Karpas-422 (cell line): ENCODE measurements at places on chromosomes 11 and 22. TPM values are rescaled to one million over a fixed set of nuclear protein-coding genes. Genes with fewer than 3 reads are reported as not detected.

- DNase-seq: no peak
Measured at GRCh38 chr11:2963112-2963754, 28.9 kb downstream of the NAP1L4 start.

DNA sequence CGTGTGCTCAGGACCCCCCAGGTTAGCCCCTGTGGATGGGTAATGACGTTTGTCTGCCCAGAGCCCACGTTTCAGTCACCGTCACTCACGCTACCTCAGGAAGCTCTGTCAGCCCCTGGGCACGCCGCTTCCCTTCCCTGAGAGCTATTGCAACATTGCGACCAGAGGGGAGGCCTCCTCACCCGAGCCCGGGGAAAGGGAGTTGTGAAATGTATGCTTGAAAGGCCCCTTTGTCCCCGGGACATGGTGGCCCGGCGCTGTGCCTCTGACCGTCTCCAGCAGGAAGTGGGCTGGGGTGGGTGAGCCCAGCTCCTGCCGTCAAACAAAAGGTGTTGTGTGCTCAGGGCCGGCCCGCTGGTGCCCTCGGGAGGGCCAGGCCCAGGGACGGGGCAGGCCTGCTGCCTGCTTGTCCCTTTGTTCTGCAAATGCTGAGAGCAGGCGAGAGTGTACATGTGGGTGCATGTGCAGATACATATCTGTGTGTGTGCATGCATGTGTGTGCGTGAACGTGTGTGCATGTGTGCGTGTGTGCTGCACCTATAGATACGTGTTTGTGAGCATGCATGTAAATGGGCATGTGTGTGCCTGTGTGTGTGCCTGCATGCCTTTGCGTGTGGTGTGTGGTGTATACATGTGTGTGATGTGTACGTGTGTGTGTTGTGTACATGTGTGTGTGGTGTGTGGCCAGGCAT, 1125.0 kb downstream of the BRD1 start:
- no peak for DNase-seq

DNA sequence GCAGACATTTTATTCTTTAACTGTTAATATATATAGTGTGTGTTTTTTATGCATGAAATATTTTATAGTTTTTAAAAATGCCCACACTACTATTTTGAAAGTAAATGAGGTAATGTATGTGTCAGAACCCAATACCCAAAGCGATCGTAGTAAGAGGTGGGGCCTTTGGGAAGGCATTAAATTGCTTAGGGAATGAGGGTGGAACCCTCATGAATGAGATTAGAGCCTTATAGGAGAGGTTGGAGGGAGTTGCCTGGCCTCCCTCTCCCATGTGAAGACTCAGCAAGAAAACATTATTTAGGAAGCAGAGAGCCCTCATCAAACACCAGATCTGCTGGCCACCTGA, 11.1 kb downstream of the KLHL35 start:
- DNase-seq: no peak

DNA sequence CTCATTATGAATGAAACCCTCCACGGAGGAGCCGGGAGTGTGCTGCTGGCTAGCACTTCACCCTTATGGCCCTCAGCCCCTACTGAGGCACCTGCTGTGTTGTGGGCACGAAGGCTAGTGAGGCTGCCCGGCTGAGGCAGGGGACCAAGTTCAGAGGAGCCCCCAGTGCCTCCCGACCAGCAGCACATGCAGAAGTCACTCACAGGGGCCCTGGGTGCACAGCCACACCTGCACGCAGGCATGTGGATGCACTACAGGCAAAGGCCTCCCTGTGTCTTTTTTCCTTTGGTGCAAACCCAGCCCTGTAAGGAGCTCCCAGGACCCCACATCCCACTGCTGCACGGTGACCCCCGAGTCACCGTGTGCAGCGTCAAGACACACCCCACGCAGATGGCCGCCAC, 261.5 kb downstream of the BRD1 start:
- DNase-seq: no peak

DNA sequence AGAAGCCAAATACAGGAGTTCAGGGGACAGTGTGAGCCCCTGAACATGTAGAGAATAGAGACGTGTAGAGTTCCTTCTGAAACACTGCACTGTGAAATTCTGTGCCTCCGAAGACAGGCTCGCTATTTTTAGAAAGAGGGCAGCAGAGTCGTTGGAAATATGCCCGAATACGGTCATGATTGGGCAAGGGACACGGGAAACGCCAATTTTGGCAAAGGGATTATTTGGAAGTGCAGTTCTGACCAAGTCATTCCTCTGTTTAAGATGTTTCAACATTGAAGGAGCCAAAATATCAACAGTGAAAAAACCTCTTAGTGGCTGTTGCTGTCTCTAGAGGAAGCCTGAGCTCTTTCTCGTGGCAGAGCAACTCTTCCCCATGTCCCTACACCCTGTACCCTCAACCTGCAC, 9.5 kb upstream of the CBX6 start:
- DNase-seq: no peak

The DAGLA gene
- total RNA-seq: not detected in 2 replicates

DNA sequence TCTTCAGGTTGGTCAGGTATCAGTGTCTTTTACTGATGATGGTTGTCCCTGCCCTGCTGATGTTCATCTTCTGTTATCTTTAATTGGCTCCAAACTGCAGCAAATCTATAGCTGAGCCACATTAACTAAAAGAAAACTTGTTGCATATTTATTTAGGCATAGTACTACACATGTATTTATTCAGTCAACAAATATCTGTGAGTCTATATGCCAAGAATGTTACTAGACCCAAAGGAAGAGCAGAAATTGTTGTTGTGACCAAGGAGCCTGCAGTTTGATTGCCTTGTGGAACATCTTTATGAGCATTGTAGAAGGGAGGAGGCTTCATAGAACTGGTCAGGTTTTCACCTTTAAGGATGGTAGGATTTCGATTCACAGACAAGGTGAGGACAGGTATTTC, 10.1 kb downstream of the BMAL1 start:
- DNase-seq: no peak

DNA sequence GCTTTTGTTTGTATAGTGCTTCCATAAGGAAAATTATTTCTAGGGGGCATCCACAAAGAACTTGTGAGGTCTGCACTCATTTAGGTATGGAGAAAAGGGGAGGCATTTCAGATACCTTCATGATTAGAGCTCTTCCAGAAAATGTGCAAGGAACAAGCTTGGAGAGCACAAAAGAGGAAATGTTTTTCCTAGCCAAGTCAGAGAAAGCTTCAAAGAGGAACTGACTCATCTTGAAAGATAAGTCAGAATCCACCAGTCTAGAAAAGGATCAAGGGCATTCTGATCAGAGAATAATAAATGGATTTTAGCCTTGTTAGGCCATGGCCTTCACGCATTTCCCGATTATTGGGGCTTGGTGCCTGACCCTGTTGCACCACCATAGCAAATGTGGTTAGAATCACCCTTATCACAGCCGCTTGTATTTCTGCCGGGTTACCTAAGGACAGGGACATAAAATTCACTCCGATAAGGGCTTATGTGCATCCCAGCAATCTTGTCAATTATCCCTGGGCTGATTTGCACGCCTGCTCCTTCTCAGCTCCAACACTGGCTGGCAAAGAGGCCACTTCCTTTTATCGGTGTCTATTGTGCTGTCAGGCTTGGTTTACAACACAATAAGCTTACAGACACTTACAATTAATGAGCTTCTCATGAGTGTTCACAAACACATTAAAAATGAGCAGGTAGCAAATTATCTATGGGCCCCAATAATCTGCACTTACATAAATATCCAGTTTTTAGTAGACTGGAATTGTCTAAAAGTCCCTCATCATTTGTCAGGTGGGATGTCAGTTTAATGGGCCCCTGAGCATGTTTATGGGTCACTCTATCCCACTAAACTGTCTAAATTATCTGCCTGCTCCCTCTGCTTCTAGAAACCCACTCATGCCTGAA, 613.5 kb downstream of the SOX6 start:
- no peak for DNase-seq

GRCh38 chr11:132728026-132728425, 804.3 kb downstream of the OPCML start:
- no peak for DNase-seq

- no peak for DNase-seq
Measured at GRCh38 chr11:108237058-108237481, 14.2 kb downstream of the ATM start.
